ENCODE measurements at places on chromosomes 4 and X.

DNA sequence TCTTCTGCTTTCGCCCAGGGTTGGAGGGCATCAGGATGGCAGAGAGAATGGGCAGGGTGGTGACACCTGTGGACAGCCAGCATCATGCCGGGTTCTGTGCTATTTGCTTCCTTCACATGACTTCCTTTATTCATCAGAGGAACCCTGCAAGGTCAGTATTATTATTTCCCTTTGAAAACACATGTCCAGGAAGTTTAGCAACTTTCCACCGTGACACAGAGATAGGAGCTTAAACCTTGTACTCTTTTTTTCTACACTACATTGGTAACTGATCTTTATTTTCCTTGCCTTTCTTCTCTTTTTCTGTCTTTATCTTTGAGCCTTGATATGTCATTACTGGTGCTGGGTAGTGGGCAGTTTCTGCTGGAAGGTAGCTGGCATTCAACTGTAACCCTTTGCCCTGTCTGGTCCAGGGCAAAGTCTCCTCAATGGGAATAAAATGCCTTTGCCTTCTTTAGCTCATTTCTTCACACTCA, 5.0 kb upstream of the MGST2 start:
- DNase-seq: no peak

DNA sequence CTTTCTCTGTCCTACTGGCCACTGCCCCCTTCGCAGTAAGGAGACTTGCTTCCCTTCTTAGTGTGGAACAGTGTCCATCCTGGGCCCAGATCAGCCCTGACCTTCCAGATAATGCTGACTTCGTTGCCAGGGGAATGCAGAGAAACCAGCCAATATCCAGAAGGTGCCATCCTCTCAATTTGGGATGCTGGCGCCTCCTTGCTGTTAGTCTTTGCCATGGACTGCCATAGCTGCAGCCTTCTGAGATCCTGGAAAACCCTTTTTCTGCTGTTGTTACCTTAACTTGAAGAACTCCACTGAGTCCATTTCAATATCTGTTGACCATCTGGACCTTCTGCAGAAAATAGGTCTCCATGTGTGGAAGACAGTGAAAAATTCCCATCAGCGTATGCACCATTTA, 21.8 kb downstream of the RAI2 start:
- DNase-seq: no peak

- no peak for DNase-seq
These were observed 111.9 kb upstream of the PCDH18 start for GRCh38 chr4:137644201-137644600.

- DNase-seq: peak; percentile 47
These were observed 184.6 kb downstream of the OR13H1 start for GRCh38 chrX:131728295-131729145.

GRCh38 chr4:52869656-52870055, 7.5 kb downstream of the RASL11B start:
- DNase-seq: no peak

GRCh38 chr4:61772126-61772525, 572.0 kb downstream of the ADGRL3 start:
- no peak for DNase-seq

GRCh38 chr4:139526928-139527327, 29.1 kb downstream of the SETD7 start:
- no peak for DNase-seq

GRCh38 chrX:3518870-3519269, 172.4 kb upstream of the MXRA5 start:
- no peak for DNase-seq

DNA sequence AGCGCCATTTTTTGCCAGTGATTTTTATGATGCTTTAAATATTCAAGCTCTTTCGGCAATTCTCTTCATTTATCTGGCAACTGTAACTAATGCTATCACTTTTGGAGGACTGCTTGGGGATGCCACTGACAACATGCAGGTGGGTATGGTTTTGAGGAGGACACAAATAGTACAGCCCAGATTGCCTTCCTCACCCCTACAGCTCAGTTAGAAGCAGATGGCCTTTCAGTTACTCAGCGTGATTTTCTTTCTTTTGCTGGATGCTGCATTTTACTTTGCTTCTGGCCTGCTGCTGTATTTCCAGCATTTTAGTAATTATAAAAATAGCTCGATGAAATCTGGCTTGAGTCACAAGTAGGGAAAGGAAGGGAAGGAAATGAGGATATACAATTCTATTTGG, 114.7 kb downstream of the SLC4A4 start:
- DNase-seq: no peak

- DNase-seq: no peak
These were observed 9.3 kb upstream of the ADH1C start for GRCh38 chr4:99361899-99362275.

DNA sequence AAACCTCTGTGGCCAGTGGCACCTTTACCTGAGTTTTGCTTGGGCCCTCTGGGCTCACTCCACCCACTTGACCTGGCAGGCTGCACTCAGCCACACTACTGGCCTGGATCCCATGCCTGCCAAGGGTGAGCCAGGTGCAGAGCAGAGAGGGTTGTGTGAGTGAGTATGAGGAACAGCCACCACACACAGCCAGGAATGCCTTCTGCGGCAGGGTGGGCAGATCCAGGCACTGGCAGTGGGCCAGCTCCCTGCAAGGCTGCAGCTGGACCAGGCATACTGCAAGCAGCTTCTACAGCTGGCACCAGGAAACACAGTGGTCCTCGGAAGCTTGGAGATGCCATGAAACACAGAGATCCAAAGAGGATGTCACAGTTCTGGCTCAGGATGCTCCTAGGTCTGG, 570.1 kb upstream of the ACTRT1 start:
- no peak for DNase-seq

DNA sequence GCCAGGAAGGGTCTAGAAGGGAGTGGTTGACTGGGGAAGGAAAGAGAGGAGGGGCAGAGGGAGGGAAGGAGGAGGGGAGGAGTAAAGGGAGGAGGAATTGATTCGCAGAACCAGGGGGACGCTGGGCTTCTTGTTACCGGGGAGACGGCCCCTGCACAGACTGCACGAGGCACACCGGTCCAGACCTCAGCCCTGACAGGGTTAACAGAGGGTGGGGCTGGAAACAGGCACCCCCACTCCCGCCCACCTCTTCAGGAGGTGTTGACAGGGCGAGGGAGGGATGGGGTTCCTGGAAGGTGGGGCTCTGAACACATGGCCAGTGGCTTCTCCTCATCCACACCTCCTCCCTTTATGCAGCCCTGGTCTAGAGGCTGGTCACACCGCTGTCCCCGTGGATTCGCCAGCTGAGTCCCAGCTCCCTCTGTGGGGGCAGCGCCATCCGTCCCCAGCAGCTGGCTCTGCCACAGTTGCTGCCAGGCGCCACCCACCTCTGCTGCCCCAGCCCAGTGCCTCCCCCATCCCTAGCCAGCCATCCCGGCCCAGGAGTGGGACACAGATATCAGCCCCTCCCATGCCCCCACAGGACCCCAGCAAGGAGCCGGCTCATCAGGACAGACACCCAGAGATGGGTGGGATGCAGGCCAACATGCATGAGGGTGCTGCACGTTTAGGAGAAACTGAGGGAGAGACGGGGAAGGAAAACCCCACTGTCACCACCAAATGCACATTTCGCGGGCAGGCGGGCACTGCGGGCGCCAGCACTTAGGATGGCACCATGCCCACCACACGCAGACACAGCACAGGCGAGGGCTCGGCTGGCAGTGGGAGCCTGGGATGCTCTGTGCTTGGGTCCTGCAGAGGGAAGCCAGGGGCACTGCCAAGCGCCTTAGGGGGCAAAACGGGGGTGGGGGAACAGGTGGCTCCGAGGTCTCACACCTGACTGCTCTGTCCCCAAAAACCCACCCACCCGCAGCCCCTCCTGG, 87.6 kb downstream of the ABLIM2 start:
- no peak for DNase-seq

DNA sequence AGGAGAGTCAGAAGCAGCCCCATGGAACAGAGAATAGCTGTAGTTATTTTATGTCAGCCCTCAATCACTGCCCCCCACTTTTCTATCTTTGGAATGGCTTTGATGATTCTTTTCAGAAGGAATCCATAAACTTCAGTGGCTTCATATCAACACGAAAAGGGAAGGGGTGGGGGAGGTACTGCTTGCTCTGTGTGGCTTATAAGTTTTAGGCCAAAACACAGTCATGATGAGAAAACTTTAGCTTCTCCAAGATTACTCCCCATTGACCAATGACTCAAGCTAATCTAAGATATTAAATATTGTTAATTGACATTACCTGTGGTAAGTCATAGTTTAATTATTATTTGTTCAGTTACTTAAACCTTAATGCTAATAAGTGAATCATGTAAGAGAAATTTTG, 669.6 kb upstream of the FAM241A start:
- DNase-seq: no peak

DNA sequence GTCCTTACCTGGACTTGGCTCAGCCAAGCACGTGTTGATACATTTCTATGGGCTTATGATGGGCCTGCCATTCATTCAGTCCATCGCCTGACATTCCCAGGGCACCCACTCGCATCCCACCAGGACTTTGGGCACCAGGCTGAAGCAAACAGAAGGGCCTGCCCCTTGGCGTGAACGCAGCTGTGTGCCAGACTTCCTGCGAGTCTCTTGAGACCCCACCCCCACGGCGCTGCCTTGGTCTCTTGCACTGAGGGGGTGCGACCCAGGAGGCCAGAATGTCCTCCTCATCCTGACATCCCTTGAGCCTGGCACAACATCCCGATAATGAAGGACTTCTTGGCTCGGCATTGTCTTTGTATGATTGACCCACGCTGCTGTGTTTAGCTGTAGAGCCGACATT, 1.5 kb upstream of the PSAPL1 start:
- no peak for DNase-seq

DNA sequence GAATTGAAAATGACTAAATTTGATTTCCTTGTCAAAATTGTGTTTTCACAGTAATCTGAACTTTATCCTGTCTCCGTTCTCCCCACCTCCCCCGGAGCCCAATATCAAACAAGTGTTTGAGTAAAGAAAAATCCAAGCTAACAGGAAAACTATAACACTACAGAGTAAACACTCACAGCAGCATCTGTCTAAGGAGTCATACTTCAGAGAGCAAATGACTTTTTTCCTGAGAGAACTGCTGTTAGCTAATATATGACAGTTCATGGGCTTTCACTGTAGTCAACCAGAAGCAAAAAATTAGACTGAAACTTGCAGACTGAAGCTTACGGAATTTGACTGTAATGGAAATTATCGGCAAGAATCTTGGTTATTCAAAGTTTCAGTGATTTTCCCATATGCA, 321.7 kb downstream of the ANKRD50 start:
- DNase-seq: no peak

GRCh38 chrX:122591546-122591945, 592.5 kb upstream of the GRIA3 start:
- DNase-seq: no peak

DNA sequence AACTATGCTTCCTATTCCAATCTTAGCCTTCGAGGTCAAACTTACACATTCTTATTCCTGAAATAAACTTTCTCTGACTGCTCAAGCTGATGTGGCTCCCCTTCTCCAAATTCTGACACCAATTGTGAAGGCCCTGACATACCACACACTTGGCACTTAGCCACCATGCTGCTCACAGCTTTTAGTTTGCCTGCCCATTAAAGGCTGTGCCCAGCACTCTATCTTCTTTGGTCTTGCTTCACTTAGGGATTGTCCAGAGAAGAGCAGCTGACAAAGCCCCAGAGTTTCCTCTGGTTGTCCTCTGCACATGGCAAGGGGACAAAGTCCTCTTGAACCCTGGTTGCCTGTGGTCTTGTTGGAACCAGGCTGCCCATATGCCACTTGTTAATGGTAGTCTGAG, 126.1 kb downstream of the ARHGEF9 start:
- DNase-seq: no peak

- no peak for DNase-seq
These were observed 1.9 kb upstream of the SCML1 start for GRCh38 chrX:17735406-17735805.

GRCh38 chr4:74283614-74284013, 24.7 kb upstream of the EPGN start:
- no peak for DNase-seq

- DNase-seq: no peak
These were observed 325.0 kb upstream of the EMCN start for GRCh38 chr4:100842856-100843255.

GRCh38 chr4:44086753-44087152, 361.9 kb downstream of the KCTD8 start:
- no peak for DNase-seq

All from stimulated activated CD8-positive, alpha-beta memory T cell treated with anti-CD3 and anti-CD28 coated beads, Interleukin-4, amount 100 ng/mL, for 4 hours (primary cell).